ENCODE measurements at places on chromosomes 4 and X. TPM values are rescaled to one million over a fixed set of nuclear protein-coding genes. Genes with fewer than 3 reads are reported as not detected.

Gene SPANXA2
- total RNA-seq: not detected

DNA sequence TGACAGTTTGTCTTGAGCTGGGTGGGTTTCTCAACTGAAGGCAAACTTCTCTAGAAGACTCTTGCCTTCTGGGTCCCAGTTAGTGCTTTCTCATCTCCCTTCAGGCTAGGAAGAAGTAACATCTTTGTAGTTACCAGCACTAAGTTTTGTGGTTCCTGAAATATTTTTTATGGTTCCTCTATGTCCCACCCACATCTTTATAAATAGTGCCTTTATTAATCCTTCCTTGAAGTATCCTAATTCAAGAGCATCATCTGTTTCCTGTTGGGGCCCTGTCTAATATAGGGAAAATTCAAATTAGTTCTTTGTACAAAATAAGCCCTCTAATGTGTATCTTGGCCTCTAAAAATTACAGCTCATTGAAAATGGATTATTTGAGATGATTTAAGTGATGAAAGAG is 147.4 kb upstream of the MAOA start:
- no peak for DNase-seq

- no peak for DNase-seq
Observed at GRCh38 chr4:25485104-25485503, 108.0 kb downstream of the ANAPC4 start.

DNA sequence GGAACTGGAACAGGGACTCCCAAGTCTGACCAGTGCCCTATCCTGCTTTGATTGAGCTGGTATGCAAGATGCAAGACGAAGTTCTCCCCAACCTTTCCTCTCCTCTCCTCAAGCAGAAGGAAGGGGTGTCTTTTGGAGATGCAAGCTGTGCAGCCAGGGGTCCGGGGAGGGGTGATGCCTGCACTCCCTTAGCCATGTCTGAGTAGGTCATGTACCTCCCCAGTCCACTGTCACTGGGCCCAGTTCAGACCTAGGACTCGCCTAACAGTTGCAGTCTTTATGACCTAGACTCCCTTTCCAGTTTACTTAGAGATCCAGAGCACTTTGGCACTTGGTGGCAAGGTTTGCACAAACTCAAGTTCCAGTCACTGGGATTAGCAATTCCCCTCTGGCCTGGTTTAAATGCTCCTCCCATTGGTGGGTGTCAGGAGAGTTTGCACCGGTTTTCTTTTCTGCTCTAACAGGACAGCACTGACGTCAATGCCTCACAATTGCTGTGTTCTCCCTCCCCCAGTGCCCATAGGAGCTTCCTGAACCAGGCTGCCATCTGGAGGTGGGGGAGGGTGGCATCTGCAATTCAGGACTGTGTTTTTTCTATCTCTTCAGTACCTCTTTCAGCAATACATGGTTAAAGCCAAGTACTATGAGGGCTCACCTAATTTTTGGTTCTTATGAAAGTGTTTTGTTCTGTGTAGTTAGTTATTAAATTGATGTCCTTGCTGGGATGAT is 782.2 kb downstream of the ARAP2 start:
- DNase-seq: no peak

- no peak for DNase-seq
Observed at GRCh38 chr4:111921714-111922113, 223.5 kb upstream of the FAM241A start.

Measured in naive thymus-derived CD4-positive, alpha-beta T cell (primary cell).